ENCODE measurements at places on chromosomes 1 and 21. TPM values are rescaled to one million over a fixed set of nuclear protein-coding genes. Genes with fewer than 3 reads are reported as not detected.

Gene WNT3A
- not detected for total RNA-seq

Gene FHL3
- total RNA-seq = 24.5 TPM

Gene ATAD3C
- 0.36 TPM for total RNA-seq

Gene ZFP69
- total RNA-seq = 2.6 TPM

Gene LDLRAD1
- total RNA-seq = not detected

Gene NBPF4
- not detected for total RNA-seq

Gene ANKRD35
- 0.36 TPM for total RNA-seq

Gene CELF3
- not detected for total RNA-seq

Gene LDLRAD2
- total RNA-seq = not detected

Gene LIN9
- 5.5 TPM for total RNA-seq

Gene ST6GALNAC3
- 1.8 TPM for total RNA-seq

Gene TSSK3
- 0.58 TPM for total RNA-seq

Gene STUM
- under 0.01 TPM for total RNA-seq

Gene TLR5
- total RNA-seq = under 0.01 TPM

Gene MYOM3
- 1.7 TPM for total RNA-seq

Gene TRIM58
- total RNA-seq = 6.0 TPM

All from epithelial cell of proximal tubule (primary cell).